Effector memory CD4-positive, alpha-beta T cell (primary cell): ENCODE measurements at places on chromosomes 5 and 9.
A peak's percentile ranks its signal among the peaks of the same experiment; 100 is the strongest.

DNA sequence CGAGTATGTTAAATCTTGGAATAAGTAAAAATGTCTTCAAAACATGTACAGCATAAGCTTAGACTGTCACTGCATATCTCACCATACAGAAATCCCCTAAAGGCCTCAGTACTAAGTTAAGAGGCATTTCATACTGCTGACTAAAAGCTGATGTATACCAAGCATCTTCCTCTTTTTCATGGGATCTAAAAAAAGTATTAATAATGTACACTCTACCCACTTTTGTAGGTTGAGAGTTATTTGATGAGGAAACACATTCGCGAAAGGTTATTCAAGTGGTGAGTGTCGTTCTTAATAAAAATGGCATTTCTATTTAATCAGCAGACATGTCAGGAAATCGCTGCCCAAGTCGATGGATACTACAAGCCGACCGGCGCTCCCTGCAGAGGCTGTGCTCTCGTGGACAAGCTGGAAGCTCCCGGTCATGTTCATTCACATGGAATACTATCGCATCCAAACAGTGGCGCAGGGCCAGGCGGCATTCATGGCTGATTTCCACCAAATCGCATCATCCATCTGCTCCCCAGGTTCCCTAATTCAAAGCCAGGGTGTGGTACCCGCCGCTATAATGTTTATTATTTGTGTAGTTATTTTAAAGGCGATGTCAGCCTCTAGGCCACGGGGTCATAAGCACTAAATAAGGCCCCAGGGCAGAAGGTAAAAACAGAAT, 724 bp downstream of the SGTB start:
- H3K36me3 ChIP-seq, result peaks cover 12% of the 10 kb centered on the region
- peak overlapping the region; percentile 87 for H3K4me3 ChIP-seq
- H3K27me3 ChIP-seq, result no peaks in the 10 kb centered on the region
- peak overlapping the region; percentile 91 for H3K27ac ChIP-seq

DNA sequence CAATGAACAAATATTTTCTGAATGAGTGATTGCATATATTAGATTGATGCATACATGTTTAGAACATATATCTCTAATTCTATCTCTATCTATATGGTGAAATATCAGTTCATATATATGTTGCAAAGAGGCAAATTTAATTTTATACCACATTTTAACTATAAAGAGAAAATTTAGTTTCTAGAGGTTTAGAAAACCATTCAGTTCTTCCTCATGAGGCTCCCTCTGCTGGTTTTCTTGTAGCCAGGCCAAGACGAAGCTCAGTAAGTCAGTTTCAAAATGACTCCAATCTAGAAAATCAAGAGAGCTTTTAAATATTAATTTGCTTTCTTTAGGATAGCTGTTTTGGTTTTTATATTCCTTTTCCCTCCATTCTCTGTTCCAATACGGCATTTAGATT, 312.1 kb downstream of the TMEM232 start:
- no peak overlapping the region for H3K27ac ChIP-seq
- H3K4me3 ChIP-seq, result no peak overlapping the region
- no peaks in the 10 kb centered on the region for H3K36me3 ChIP-seq
- no peaks in the 10 kb centered on the region for H3K4me1 ChIP-seq
- DNase-seq, result no peak

DNA sequence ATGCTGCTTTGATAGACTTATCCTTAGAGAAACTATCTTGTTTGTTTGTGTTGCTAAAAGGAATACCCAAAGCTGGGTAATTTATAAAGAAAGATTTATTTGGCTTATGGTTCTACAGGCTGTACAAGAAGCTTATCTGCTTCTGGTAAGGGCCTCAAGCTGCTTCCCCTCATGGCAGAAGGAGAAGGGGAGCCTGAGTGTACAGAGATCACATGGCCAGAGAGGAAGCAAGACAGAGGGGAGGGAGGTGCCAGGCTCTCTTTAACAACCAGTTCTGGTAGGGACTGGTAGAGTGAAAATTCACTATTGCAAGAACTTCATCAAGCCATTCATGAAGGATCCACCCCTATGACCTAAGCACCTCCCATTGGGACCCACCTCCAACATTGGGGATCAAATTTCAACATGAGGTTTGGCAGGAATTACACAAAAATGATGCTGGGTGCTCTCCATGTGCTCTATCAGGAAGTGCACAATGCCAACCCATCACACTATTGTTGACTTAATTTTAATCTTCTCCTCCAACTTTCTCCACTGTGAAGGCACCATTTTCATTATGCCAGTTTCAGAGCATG, 115.1 kb upstream of the SHB start:
- H3K36me3 ChIP-seq, result no peaks in the 10 kb centered on the region
- H3K27ac ChIP-seq, result no peak overlapping the region

GRCh38 chr5:168372356-168372946, 81.0 kb downstream of the WWC1 start:
- no peak overlapping the region for H3K27ac ChIP-seq
- DNase-seq, result no peak
- H3K36me3 ChIP-seq, result no peaks in the 10 kb centered on the region

DNA sequence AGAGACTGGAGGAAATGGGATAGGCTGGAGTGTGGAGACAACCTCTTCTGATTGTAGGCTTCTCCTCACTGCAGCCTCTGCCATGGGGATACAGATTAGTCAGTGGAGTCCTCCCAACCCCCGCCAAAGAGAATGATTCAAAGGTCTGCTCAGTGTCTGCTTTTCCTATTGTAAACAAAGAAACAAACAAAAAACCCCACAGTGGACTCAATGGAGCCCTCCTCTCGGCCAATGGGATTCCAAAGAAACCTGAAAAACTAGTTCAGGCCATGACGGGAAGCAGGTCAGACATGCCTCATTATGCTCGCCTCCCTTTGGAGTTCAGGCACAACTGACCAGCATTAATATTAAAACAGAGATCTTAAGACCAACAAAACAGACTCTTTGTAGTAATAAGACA, 85.8 kb downstream of the SEC61B start:
- no peaks in the 10 kb centered on the region for H3K36me3 ChIP-seq
- no peaks in the 10 kb centered on the region for H3K4me1 ChIP-seq
- no peak overlapping the region for H3K27ac ChIP-seq
- H3K4me3 ChIP-seq, result no peak overlapping the region

- H3K4me3 ChIP-seq, result no peak overlapping the region
- no peaks in the 10 kb centered on the region for H3K36me3 ChIP-seq
- DNase-seq, result peak; percentile 5
- H3K27ac ChIP-seq, result no peak overlapping the region
- peaks cover 17% of the 10 kb centered on the region for H3K4me1 ChIP-seq
Measured at GRCh38 chr5:65037831-65038815, 269.4 kb downstream of the CWC27 start.

DNA sequence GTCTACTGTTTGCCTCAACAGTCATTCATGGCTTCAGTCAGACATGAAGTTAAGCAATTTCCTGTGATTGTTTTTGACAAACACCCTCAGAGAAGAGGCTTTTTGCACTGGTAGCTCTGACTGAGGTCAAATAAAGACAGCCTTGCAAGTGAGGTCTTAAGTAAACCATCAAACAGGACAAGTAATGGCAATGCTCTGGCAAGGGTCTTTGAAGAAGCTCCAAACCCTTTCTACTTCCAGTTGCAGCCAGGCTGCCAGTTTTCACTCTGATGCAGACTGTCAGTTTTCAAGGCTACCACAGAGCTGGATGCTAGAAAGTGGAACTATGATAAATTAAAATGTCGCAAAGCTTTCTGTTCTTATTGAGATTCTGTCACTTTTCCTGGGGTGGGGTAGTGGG, 421.5 kb upstream of the PTGER4 start:
- no peaks in the 10 kb centered on the region for H3K36me3 ChIP-seq
- H3K4me3 ChIP-seq, result no peak overlapping the region
- H3K27ac ChIP-seq, result no peak overlapping the region
- H3K4me1 ChIP-seq, result no peaks in the 10 kb centered on the region

- DNase-seq, result no peak
- H3K36me3 ChIP-seq, result no peaks in the 10 kb centered on the region
- H3K27ac ChIP-seq, result no peak overlapping the region
- no peaks in the 10 kb centered on the region for H3K27me3 ChIP-seq
Measured at GRCh38 chr5:10277773-10278630, 27.9 kb downstream of the CCT5 start.

GRCh38 chr9:37336150-37336549, 86.3 kb upstream of the GRHPR start:
- no peak for DNase-seq
- no peak overlapping the region for H3K27ac ChIP-seq
- no peaks in the 10 kb centered on the region for H3K36me3 ChIP-seq
- H3K4me1 ChIP-seq, result no peaks in the 10 kb centered on the region
- no peak overlapping the region for H3K4me3 ChIP-seq

DNA sequence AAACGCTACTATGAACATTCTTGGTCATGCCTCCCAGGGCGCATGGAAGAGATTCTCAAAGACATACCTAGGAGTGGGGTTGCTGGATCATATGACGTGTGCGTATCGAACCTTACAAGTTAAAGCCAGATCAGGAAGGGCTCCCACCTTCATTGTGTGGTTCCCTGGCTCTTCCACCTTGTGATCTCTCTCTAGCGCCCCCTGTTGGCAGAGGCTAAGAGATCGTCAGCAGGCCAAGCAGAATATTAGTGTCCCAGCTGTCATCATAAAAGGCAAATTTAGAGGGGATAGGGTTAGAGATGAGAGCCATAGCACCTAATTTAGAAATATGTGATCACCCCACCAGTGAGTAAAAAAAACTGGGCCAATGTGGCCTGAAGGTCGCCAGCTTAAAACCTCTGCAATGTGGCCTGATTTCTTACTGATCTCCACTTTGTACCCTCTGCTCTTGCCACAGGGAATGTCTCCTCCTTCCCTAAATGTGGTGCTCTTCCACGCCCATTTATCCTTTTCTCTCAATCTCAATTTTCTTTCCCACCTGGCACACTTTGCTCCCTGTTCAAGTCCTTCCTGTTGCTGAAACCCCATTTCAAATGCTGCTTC, 91.7 kb upstream of the SHB start:
- no peaks in the 10 kb centered on the region for H3K36me3 ChIP-seq
- DNase-seq, result peak; percentile 13
- no peak overlapping the region for H3K4me3 ChIP-seq

- peaks cover 5% of the 10 kb centered on the region for H3K36me3 ChIP-seq
- no peak for DNase-seq
- H3K4me3 ChIP-seq, result no peak overlapping the region
Measured at GRCh38 chr9:135877791-135878527, 29.4 kb downstream of the CAMSAP1 start.

DNA sequence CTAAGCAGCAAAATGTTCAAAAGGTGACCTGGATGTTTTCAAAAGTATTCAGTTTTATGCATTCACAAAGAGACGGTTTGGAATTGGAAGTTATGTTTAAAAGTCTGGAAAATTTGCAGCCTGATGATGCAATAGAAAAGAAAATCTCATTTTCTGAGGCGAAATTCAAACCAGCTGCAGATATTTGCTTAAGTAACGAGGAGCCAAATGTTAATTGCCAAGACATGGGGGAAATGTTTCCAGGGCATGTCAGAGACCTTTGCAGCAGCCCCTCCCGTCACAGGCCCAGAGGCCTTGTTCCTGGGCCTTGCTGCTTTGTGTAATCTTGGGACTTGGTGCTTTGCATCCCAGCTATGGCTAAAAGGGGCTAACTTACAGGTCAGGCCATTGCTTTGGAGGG, 228.2 kb downstream of the MAN2A1 start:
- H3K4me1 ChIP-seq, result peaks cover 9% of the 10 kb centered on the region
- no peak overlapping the region for H3K4me3 ChIP-seq
- no peaks in the 10 kb centered on the region for H3K27me3 ChIP-seq

GRCh38 chr9:35962126-35962906, 4.4 kb upstream of the OR2S2 start:
- H3K27me3 ChIP-seq, result no peaks in the 10 kb centered on the region
- no peak overlapping the region for H3K4me3 ChIP-seq
- H3K27ac ChIP-seq, result no peak overlapping the region
- no peaks in the 10 kb centered on the region for H3K36me3 ChIP-seq
- H3K4me1 ChIP-seq, result no peaks in the 10 kb centered on the region

DNA sequence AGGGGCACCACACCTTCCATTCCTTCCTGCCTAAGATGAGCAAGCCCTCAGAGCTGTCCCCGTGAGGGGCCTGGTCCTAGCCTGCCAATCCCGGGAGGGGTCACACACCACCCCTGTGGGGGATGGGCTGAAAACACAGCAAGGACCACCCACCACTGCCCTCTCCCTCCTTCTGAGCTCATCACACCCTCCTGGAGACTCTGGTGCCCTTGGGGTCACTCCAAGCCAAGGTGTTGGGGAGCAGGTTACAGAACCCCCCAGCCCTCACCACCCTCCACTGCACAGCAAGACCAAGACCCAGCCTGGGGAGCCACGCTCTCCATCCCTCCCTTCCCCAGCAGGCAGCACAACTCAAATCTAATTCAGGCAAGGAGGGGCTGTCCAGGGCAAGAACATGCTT, 60.5 kb upstream of the PPP1R26 start:
- H3K27me3 ChIP-seq, result no peaks in the 10 kb centered on the region
- no peak overlapping the region for H3K27ac ChIP-seq
- no peak overlapping the region for H3K4me3 ChIP-seq
- H3K36me3 ChIP-seq, result no peaks in the 10 kb centered on the region

- H3K4me3 ChIP-seq, result no peak overlapping the region
- H3K27me3 ChIP-seq, result no peaks in the 10 kb centered on the region
- no peak overlapping the region for H3K27ac ChIP-seq
- no peak for DNase-seq
- H3K36me3 ChIP-seq, result peaks cover 19% of the 10 kb centered on the region
Measured at GRCh38 chr9:134056483-134057306, 11.1 kb downstream of the BRD3 start.

- H3K27me3 ChIP-seq, result no peaks in the 10 kb centered on the region
- H3K36me3 ChIP-seq, result no peaks in the 10 kb centered on the region
- H3K27ac ChIP-seq, result no peak overlapping the region
- DNase-seq, result no peak
Measured at GRCh38 chr9:27851858-27852257, 278.6 kb upstream of the C9orf72 start.

- no peak for DNase-seq
- H3K4me3 ChIP-seq, result no peak overlapping the region
- H3K27me3 ChIP-seq, result no peaks in the 10 kb centered on the region
Measured at GRCh38 chr5:84242286-84242685, 142.4 kb downstream of the EDIL3 start.

DNA sequence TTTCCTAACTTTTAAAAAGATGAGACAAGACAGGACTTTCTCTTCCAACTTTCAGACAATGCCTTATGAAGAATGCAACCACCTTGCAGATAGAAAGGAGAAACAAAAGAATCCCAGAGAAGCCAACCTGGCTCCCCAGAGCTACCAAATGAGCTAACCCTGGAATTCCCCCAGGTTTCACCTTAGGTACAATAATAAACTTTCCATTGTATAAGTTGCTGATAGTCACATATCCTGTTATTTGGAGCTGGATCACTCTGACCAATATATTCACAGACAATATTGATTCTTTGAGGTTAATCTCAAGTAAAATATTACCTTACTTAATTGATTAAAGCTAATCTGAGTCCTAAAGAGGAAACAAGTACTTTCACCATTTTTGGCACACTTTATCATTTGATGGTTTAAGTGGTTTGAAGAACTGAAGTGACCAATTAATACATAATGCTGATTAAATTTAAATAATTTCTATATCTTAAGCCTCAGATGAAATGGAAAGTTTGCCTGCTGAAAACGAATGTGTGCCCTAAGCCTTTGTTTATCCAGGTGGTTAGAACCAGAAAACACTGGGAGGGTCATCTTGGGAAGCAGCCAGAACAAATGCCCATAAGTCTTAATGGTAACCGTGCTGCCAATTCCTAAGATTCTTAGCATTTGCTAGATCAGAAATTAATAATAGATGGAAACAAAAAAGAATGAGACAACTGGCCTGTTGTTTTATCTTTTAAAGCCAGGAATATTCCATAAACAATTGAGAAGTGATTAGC, 159.6 kb upstream of the SLC12A2 start:
- no peak overlapping the region for H3K4me3 ChIP-seq
- no peak overlapping the region for H3K27ac ChIP-seq
- DNase-seq, result no peak
- no peaks in the 10 kb centered on the region for H3K27me3 ChIP-seq
- no peaks in the 10 kb centered on the region for H3K36me3 ChIP-seq
- H3K4me1 ChIP-seq, result no peaks in the 10 kb centered on the region
